ENCODE measurements at places on chromosomes 11 and 22.

GRCh38 chr11:72144807-72145565 is 9.5 kb downstream of the FOLR3 start:
- DNase-seq, result peak; percentile 36

- peak; percentile 22 for DNase-seq
These were observed 75.7 kb downstream of the KIAA1671 start for GRCh38 chr22:25027959-25028840.

GRCh38 chr11:65479184-65480145 is 19.4 kb upstream of the MALAT1 start:
- peak; percentile 84 for DNase-seq

DNA sequence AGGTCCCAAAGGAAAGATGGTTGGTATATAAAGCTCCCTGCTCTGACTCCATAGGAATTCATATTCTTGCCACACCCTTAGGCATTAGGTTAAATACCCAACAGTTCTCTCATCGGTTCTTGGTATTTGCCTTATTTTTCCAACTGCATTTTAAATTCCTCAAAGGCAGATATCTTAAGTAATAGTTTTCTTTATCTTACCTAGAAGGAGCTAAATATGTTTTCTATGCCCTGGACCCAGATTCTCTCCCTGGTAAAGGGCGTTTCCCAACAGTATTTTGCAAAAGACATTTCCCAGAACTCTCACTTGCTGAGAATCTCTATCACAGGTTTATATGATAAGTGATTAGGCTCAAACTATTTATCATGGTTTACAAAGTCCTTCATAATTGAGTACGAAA is 158.6 kb upstream of the BDNF start:
- DNase-seq, result no peak
